Caki2 (cell line): ENCODE measurements at places on chromosomes 2 and 18.
A peak's percentile ranks its signal among the peaks of the same experiment; 100 is the strongest.

DNA sequence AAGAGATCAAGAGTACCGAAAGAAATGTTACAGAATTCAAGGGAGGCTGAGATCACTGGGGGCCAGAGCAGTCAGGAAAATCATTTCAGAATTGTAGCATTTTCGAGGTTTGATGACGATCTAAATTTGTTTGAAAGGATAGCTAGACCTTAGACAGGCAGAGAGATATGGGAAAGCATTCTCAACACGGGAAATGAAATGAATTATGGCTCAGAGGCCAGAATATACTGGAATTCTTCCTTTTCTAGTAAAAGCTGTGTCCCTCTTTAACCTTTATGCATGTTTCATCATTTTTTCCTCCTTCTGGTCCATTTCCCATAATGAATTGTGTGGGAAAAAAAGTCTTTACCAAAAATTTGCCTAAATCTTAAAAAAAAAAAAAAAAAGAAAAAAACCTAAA, 78.8 kb downstream of the NABP1 start:
- no peak for DNase-seq

DNA sequence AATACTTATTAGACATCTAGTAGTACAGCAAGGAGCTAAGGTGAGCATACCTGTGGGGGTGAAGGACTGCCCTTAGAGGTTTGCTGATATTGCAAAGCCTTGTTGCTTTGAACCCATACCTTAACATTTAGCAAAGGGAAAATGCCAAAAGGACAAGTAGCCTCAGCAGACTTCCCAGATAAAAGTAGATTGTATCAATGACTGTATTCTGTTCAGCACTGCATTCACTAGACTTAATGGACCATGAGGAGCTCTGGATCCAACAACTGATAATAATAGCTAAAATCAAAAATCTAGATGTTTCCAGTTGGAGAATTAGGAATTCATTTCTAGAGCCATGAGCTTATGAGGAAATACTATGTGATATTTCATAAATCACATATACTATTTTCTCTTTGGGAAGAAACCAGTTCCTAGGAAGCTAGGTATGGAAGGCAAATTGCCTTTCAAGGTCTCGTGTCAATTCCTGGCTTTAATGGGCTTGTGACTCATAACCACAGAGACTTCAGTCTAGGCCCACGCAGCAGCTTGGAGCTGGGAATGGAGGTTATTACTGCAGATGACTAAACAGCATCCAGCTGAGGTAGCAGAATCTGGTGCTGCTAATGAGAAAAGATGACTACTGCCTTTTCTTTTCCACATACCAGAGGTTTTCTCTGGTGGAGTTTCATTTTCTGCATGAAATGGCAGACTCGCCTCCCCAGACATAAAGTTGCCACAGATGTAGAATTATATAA, 191.2 kb upstream of the NABP1 start:
- peak; percentile 83 for DNase-seq

DNA sequence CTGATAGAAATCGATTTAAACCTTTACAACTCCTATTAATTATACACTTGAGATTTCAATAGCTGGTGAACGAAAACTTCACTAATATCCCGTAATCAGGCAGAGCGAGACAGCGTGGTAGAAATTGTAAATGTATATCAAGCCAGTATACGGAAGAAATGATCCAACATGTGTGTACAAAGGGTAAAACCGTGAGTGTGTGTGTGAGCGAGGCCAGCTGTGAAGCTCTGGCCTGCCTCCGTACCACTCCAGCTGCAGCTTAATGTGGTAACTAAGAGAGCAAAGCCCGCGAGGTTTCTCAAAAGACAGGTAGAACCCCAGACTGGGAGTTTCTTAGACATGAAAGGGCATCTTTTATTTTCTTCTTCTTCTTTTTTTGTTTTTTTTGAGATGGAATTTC, 52.3 kb upstream of the ZNF516 start:
- DNase-seq = no peak

DNA sequence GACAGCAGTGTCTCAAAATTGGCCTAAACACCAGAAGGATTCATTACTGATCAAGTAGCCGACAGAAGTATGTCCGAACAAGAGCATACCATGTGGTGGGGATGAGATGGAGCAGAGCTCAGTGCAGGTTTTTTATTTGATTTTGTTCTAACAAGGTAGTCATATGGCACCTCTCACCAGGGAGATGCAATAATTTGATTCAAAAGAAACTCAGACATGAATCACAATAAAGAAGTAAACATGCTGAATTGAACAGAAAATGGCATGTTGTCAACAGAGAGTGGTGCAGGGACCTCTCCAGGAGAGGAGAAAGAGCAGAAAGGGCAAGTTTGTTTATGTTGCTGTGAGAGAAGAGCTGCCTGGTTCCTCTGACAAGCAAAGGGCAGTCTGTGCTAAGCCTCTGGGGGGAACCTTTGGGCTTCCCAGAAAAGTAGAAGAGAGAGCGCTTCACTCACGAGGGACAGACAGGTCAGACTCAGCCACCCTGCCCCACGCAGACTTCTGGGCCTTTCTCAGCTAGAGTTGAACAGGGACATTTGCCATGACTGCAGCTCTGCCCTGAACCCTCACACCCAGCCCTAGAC, 351.3 kb upstream of the RAB12 start:
- no peak for DNase-seq

GRCh38 chr2:68121873-68122679, 35.6 kb upstream of the PNO1 start:
- DNase-seq = peak; percentile 57

- no peak for DNase-seq
These were observed 78.7 kb upstream of the YPEL5 start for GRCh38 chr2:30068067-30068466.

DNA sequence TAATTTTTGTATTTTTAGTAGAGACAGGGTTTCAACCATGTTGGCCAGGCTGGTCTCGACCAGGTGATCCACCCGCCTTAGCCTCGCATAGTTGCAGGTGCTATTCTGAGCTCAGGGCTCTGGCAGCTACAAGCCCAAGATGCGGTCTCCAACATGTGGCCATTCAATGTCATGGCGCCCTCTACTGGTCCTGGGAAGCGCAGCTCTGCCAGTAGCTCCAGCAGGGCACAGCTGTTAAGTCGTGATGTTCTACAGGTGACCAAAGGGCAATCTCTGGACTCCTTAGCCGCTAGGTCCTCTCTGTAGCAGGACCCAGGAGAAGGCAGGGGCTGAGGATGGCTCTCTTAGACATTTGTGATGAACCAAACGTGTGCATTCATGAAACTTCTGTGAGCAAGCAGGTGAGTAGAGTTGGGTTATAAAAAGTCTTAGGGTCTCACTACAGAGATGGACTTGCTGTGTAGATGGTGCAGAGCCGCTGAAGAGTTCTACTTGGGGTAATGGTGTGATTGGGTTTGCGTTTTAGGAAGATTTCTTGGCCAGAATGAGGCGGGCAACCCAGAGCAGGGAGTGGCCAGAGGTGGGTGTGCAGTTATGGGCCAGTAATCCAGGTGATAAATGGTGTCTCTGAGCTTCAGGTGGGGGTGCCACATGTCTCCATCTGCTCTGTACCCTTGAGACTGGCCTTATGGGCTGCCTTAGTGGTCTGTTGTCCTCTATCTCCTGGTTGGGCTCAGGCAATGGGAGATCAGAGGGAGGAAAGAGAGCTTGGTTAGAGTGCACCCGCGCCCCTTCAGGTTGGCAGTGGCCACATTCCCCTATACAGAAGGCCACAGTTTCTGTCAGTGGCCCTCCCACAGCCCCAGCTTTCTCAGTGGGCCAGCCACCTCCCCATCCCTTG, 31.0 kb downstream of the IL37 start:
- DNase-seq = peak; percentile 53

DNA sequence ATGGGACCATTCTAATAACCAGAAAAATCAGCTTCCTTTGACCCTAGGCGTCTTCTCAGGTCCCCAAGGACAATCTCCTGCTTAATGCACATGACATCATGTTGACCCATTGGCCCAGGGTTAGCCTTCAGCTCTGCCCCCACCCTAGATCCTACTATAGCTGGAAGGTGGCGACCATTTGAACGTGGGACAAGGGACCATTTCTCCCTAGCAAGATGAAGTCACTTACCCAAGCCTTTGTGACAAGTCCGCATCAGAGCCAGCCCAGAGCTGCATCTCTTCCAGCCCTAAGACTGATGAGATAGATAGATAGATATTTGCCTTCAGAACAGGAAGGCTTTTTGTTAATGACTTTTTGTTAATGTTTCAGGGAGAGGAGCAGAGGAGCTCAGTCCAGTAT, 28.2 kb upstream of the TAF1B start:
- DNase-seq = no peak

DNA sequence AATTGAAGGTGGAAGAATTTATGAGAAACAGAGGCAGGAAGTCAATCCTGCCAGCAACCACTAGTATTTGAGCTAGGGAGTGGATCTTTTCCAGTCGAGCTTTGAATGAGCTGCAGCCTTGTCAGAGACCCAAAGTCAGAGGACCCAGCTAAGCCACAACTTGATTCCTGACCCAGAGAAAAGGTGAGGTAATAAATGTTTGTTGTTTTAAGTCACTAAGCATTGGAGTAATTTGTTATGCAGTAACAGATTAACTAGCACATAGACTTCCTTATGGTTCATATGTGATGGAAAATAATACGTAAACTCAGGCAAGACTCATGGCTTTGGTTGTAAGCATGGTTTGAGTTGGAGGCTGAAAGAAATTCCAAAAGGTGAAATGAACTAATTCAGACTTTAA, 21.6 kb downstream of the EFEMP1 start:
- DNase-seq = peak; percentile 87

GRCh38 chr2:2253172-2254016, 77.7 kb downstream of the MYT1L start:
- DNase-seq = no peak

DNA sequence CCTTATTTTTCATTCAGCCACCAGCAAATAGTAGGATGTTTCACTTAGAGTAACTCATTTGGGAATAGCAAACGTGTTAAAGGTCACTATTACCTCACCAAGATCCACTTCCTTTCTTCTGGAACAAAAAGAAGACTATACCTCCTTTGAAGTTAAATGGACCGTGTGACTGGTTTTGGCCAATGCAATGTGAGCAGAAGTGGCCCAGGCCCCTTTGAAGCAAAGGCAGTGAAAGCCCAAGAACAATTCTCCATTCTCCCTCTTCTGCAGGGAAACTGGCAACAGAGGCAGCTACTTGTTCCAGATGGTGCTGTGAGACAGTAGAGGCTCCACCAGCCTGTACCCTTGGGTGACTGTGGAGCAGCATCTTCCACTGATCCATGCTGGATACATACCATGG, 11.3 kb upstream of the MALL start:
- no peak for DNase-seq

- no peak for DNase-seq
These were observed 5.0 kb downstream of the RBKS start for GRCh38 chr2:27885234-27885633.

- no peak for DNase-seq
These were observed 181.2 kb upstream of the RAB6C start for GRCh38 chr2:129798301-129798581.

- no peak for DNase-seq
These were observed 29.8 kb downstream of the KLF7 start for GRCh38 chr2:207135801-207136457.

- peak; percentile 57 for DNase-seq
These were observed 29.0 kb downstream of the ANO7 start for GRCh38 chr2:241217320-241218031.

DNA sequence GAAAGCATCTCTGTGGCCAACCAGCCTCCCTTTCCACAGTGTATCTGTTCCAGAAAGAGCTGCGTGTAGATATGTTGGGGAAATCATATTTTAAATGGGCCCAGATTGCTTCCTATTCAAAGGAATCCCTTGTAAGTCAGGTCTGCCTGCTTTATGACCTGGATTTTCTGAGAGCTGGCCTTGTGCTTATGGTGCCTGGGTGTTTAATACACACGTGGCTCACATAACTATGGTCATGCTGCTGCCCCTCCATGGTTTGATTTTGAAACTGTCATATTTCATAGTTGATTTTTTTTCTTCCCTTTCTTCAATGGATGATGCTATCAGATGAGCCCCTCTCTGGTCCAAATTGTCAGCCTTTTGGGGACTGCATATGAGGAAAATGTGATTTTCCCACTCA, 111.5 kb upstream of the CNGA3 start:
- no peak for DNase-seq

DNA sequence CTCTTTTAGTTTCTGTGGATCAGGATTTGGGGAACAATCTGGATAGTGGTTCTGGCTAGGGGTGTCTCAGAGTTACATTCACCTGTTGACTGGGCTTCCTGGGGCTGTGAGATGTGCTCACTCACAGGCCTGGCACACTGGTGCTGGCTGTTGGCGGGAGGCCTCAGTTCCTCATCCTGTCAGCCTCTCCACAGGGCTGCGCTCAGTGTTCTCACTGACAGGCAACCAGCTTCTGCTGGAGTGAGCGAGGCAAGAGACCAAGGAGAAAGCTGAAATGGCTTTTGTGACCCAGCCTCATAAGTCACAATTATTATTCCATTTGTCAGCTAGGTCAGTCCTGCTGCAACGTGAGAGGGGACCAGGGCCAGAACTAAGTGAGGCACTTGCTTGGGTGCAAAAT, 180.6 kb upstream of the GLI2 start:
- DNase-seq = no peak

- no peak for DNase-seq
These were observed 110.2 kb downstream of the APOB start for GRCh38 chr2:20933714-20934113.

DNA sequence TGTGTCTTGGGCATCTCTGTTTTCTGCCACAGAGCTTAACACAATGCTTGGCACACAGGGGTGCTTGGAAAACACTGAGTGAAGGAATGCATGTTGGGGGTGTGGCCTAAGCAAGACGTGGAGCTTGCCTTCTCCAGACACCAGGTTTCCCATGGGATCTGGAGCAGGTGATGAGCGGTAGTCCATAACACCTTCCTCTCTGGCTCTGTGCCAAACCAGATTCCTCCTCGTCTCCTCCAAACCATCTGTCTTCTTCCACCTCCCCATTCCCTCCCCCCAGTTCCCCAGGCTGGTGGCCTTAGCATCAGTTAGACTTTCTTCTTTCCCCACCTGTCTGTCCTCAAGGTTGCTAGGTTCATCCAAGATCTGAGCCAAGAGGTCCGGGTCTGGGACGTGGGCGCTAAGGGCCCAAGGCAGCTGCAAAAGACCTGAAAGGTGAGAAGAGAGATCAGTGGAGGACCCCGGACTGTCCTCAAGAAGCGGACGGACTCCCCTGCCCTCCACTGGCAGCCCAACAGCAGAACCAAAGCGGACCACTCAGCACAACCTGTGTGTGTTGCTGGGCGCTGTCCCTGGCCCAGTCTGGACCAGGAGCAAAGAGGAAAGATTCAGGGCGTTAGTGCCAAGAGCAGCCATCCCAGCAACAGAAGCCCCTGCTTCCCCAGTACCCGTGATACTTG, 1.2 kb upstream of the ITM2C start:
- DNase-seq = no peak

DNA sequence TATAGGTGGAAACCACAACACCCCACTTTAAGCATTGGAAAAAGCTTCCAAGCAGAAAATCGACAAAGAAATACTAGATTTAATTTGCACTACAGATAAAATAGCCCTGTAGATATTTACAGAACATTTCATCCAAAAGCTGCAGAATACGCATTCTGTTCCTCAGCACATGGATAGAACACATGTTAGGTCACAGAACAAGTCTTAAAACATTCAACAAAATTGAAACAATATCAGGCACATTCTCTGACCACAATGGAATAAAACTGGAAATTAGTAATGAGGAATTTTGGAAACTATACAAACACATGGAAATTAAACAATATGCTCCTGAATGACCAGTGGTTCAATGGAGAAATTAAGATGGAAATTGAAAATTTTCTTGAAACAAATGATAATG, 27.8 kb upstream of the XDH start:
- DNase-seq = no peak
